ENCODE measurements at places on chromosomes 2 and 18.

DNA sequence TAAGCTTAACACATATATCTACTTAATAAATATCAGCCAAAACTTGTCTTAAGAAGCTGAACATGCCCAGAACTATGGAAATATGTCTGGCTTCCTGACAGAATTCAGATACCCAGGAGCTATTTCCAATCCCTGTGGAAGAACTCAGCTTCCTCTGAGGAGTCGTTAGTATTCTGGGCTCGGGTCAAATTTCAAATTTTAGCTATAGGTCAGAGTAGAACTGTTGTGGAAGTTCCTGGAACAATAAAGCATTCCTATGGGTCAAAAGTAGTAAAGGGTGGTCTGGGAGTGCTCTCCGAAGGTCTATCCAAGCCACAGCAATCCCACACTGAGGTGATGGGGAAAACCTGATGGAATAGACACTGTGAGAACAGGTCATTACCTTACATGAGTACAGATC, 342.7 kb upstream of the CHST9 start:
- no peak for DNase-seq

DNA sequence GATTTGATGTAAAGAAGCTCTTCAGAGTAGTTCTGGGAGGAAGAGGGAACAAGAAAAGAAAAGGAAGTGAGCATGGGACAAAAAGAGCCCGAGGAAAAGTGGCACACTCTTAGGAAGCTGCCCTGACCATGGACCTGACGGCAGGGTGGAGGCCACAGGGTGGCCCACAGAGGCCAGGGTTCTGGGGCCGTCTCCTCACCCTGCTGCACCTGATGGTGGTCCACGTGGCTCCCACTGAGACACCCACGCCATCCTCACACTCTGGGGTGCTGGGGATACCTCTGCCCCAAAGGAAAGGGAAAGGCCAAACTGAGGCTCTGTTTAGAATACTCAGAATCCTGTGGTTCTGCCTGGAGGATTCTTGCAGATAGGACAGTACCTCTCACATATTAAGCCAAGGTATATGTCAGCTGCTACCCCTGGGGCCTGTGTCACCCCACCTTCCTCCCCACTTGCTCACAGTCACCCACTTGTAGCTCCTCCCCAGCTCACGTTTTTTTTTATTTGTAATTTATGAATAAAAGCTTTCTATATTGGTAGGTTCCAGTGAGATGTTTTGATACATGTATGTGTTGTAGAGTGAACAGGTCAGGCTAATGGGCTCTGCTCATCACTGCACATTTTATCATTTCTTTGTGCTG, 171.1 kb downstream of the LDLRAD4 start:
- DNase-seq = no peak

- DNase-seq = no peak
Observed at GRCh38 chr2:33395655-33396249, 80.7 kb upstream of the RASGRP3 start.

GRCh38 chr18:4016391-4017049, 438.6 kb downstream of the DLGAP1 start:
- no peak for DNase-seq

- no peak for DNase-seq
Observed at GRCh38 chr2:100222844-100223243, 80.5 kb upstream of the AFF3 start.

- no peak for DNase-seq
Observed at GRCh38 chr2:235358981-235359471, 134.8 kb upstream of the AGAP1 start.

GRCh38 chr2:51410331-51410730, 378.4 kb upstream of the NRXN1 start:
- no peak for DNase-seq

- DNase-seq = no peak
Observed at GRCh38 chr18:42184685-42185477, 229.8 kb downstream of the PIK3C3 start.

GRCh38 chr2:47019961-47020681, 104.5 kb upstream of the MCFD2 start:
- DNase-seq = no peak

DNA sequence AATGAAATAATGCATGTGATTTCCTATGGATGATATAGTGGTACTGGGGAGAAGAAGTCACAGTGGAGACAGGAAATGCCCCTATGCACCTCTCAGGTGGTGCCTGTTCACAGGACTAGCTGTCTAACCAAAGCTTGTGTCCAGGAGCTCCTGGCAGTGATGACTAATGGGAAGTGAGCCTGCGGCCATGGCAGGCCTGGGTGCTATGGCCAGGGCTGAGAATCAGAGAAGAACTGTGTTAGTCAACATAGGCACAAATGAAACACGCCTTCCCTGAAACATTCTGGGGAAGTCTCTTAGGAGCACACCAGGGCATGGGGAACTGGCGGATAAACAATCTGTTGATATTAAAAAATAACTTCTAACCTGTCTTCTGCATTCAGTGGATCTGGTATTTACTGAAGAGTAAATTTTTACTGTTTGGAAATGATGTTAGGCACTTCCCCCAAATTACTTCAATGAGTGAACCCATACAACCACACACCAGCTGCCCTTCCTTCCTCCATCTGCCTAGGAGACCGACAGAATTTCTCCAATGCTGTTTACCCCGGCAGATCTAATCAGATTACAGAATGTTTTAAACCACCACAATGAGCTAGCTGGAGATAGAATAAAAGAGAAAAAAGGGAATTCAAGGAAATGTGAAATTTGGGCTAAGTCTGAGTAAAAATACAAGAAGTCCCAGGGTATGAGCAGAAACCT, 67.4 kb downstream of the MEP1B start:
- no peak for DNase-seq

DNA sequence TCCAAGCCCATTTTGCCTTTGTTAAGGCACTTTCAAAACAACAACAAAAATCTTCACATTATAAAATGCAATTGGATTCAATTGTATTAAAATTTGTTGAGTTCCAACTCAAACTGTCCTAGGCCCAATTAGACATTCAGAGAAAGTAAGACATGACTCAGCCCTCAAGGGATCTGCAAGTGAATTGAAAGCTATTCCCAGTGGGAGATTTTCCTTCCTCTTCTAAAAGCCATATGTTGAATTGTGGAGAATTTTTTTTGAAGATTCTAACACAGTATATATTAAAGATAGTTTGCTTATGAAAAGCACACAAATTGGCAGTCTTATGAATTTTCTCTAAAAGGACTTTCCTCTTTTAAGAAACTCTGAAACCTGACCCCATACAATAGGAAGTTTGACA, 268.0 kb upstream of the PARD3B start:
- no peak for DNase-seq

GRCh38 chr2:36965751-36966369, 476 bp downstream of the STRN start:
- peak; percentile 58 for DNase-seq

- DNase-seq = no peak
Observed at GRCh38 chr2:85578243-85579180, 1.1 kb downstream of the VAMP8 start.

DNA sequence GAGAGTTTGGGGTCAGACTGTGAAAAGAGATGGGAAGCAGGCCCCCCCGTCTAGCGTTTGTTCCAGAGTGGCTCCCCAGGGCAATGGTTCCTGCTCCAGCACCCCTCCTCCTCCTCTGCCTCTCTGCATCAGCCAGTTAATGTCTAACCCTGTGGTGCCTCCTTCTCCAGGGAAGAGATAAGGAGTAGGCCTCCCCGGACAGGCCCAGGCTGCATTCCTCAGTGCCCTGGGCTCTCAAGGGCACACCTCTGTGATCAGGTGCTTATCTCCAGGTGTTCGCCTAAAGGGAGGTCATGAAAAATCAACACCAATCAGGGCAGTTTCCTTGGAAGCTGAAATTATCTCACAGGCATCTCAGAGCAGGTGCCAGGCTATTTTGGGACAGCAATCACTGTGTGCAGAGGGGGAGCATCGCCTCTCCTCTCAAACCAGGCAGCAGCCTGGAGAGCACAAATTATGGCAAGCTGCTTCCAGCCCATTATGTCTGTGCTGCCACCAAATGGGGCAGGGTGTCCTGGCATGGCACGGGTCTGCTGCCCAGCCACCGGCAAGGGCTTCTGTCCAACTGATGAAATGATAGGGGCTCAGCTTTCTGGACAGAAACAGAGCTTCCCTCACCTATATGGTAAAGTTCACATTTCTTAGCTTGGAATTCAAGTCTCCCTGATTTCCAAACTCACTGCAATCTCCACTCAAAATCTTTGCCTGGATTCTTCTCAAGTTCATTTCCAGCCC, 255.8 kb upstream of the SLC14A2 start:
- DNase-seq = peak; percentile 94
